Astrocyte of the spinal cord (primary cell): ENCODE measurements at places on chromosomes 12 and 14.

- no peak for DNase-seq
These were observed 1119.2 kb upstream of the TMEM132C start for GRCh38 chr12:127147724-127148123.

DNA sequence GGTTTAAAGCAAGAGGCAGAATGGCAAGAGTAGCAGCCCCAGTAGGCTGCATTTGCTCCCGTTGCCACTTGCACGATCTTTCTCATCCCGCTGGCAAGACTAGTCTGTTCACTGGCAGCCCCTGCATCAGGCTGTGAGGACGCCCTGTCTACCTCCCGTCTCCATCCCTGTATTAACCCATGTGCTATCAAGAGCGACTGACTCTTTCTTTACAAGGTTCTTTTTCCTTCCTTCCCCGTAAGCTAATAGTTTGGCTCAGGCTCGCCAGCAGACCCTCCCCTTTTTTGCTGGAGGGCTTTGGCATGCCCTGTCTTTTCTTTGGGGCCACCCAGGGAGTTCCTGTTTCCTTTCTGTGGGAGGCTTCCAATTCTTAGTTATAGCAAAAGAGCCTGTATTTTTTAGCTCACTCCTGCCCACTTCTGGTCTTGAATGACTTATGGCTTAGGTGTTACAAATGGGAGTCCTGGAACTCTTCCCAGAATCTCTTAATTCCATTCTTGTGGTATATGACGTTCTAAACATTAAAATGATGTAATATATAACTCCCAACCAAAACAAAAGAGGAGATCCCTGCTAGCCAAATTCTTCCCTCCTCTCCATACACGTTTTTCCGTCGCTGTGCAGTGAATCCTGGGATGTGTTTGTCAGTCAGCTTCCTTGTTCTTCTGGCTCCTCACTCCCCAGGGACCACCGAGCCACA, 149.0 kb downstream of the PRKCH start:
- DNase-seq: peak; percentile 97

- DNase-seq: peak; percentile 10
These were observed 73.1 kb upstream of the PWP1 start for GRCh38 chr12:107612508-107612907.

DNA sequence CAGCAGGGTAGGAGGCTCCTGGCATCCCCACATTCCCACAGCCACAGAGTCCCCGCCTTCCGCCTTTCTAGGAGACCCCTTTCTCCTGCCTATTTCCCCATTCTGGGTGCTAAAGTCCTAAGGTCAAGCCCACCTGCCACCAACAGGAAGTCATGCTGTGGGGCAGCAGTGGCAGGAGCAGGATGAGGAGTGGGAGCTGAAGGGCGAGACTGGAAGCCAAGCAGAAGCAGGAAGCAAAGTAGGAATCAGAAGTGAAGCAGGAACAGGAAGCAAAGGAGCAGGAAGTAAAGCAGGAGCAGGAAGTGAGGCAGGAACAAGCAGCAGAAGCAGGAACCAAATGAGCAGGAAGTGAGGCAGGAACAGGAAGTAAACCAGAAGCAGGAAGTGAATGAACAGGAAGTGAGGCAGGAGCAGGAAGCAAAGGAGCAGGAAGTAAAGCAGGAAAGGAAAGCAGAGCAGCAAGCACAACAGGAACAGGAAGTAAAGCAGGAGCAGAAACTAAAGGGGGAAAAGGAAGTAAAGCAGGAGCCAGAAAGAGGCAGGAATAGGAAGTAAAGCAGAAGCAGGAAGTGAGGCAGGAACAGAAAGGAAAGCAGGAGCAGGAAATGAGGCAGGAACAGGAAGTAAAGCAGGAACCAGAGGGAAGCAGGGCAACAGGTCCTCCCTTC, 38.3 kb upstream of the RIMBP2 start:
- no peak for DNase-seq

DNA sequence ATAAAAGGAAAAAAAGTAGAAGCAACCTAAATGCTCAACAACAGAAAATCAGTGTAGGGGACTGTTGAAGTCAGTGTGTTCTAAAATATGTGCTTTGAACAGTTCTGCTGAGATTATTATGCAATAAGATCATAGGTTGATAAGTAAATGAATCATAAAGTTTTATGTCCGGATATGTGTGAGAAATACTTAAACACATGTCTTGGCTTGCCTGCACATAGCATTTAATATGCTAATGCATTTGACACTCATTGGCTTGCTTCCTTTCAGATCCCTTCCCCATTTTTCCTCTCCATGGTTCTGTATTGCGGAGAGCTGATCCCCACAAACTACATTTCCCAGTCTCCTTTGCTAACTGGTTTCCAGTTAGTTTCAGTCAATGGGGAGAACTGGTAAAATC, 573.8 kb upstream of the TBX3 start:
- no peak for DNase-seq

DNA sequence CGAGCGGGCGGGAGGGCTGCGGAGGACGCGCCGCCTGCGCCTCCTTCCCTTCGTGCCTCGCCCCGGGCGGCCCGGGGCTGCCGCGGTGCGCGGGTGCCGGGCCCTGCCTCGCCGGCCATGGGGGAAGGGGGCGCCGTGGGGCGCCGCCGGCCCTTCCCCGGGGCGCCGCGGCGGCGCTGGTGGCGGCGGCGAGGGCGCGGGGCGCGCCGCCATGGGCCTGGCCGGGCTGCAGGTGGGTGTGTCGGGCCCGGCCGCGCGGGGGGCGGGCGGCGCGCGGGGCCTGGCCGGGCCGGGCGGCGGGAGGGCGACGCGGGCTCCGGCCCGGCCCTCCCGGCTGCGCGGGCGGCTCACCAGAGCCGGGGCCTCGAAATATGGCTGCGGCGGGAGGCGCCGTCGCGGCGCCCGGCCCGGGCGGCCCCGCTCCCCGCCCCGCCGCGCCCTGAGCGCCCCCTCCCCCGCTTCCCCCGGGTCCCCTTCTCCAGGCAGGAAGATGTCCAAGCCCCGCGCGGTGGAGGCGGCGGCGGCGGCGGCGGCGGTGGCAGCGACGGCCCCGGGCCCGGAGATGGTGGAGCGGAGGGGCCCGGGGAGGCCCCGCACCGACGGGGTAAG, 5.1 kb downstream of the KMT5A start:
- no peak for DNase-seq

- peak; percentile 22 for DNase-seq
These were observed 15.6 kb upstream of the C14orf180 start for GRCh38 chr14:104563742-104564615.

GRCh38 chr14:60153991-60154390, 11.2 kb downstream of the DHRS7 start:
- no peak for DNase-seq

- no peak for DNase-seq
These were observed 773.8 kb upstream of the TBX3 start for GRCh38 chr12:115457798-115458197.

GRCh38 chr12:126107659-126108058, 1042.4 kb downstream of the AACS start:
- no peak for DNase-seq

DNA sequence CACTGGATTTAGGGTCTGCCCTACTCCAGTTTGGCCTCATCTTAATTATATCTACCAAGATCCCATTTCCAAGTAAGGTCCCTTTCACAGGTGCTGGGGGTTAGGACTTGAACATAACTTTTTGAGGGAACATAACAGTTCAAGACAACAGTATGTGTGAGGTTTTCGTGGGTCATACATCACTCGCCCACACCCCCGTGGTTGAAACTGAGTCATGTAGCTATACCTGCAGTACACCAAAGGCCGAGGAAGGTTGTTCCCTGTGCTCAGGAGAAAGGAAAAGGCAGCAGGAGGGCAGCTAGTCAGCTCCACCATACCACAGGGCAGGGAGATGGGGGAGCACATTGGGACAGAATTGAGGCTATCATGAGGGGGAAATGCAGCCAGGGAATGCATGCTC, 167.0 kb downstream of the PPM1H start:
- DNase-seq: no peak

DNA sequence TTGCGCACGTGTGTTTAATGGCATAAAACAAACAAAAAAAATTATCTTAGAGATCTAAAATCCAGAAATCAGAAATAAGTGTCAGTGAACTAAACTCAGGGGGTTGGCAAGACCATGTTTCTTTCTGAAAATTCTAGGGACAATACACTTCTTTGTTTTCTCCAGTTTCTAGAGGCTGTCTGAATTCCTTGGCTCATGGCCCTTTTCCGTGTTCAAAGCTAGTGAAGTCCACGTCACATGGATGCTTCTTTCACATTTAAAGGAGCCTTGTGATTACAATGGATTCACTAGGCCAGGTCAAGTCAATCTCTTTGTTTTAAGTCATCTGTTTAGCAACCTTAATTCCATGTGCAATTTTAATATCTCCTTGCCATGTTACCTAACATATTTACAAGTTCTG, 22.4 kb downstream of the SLCO1B3 start:
- DNase-seq: no peak

- no peak for DNase-seq
These were observed 441.7 kb downstream of the RAD51B start for GRCh38 chr14:68261092-68261842.

DNA sequence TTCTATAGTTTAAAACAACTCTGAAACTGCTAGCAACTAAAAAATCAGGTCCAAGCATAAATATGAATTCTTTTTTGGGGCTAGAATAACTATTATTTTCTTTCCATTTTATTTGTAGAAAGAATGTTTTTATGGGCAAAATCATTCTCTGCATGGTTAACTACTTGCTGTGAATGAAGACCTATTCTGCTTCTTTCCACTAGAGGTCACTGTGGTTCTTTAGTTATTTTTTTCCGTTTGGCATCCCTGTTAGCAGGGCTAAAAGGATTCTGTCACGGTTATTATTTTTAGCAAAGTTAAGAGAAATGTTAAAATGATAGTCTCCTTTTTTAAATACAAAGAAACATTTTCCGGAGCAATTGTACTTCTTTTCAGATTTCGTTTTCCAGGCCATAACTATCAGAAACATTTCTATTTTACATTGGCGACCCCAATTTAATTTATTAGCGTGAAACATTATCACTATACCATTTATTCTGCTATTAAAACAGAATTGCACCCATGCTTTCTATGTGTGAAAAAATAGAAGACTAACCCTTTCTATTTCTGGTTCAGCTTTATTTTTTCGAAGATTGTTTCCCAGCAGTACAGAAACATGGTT, 404.8 kb downstream of the ATP23 start:
- peak; percentile 67 for DNase-seq

DNA sequence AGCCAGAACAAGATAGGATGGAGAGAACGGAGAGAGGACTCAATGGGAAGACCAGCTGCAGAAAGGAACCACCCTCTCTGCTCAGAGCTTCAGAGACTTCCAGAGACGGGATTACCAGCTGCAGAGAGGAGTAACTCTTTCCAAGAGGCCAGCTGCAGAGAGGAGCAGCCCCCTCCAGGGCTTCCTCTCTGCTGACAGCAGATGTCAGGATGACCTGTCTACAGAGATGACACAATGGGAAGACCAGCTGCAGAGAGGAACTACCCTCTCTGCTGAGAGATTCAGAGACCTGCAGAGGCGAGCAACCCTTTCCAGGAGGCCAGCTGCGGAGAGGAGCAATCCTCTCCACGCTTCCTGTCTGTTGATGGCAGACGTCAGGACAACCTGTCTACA, 61.8 kb downstream of the KLRG1 start:
- DNase-seq: no peak

DNA sequence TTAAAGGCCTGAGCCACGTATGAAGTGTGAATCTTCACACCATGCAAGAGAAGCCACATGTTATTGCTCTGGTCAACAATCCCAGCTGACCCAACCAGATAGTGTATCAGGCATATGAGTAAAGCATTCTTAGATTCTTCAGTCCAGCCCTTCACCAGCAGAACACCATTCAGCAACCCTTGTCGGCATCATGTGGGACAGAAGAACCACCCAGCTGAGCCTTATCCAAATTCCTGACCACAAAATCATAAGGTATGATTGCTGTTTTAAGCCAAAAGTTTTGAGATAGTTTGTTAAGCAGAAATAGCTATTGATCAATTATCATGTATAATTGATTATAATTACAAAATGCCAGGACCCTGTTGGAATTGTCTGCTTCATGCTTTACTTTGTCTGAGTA, 664.9 kb downstream of the VRK1 start:
- DNase-seq: no peak

GRCh38 chr12:110846615-110847566, at the start of gene CCDC63:
Gene CCDC63, plus strand, starts transcription at chr12:110846987. Its CDS starts 5,968 bp downstream, at chr12:110852955.
- DNase-seq: peak; percentile 50

DNA sequence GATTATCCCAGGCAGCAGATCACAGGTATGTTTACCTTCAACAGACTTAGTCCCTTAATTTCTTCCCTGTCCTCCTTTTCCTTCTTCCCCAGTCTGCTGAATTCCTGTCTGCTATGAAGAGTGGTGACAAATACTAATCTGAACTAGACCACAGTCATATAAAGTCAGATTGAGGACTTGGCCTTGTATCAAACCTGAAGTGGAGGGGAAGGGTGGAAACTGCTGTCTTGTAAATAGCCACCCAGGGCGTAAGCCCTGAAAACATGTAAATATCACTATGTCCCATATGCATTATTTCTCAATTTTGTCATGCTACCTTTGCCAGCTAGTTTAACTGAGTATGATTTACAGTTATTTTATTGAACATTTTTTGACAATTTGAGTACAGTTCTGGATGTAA, 368.0 kb downstream of the CCDC91 start:
- DNase-seq: no peak

GRCh38 chr12:42587601-42588523, 1.7 kb downstream of the PRICKLE1 start:
- no peak for DNase-seq

DNA sequence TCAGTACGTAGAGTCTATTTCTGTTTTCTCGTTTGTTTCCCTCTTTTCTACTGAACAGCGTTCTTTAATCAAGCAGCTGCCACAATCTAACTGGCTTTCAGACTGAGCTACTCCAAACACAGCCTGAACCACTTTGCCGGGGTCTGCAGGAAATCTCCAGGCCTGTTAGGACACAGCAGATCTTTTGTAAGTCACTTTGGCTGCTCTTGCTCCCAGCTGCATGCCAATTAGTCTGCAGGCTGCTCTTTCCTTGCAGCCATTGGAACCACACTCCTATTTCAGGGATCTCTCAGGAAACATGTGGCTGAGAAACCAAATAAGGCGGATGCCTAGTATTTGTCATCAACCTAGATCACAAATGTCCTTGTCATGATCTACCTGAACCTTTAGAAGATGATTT, 73.6 kb downstream of the TMTC1 start:
- DNase-seq: peak; percentile 15

DNA sequence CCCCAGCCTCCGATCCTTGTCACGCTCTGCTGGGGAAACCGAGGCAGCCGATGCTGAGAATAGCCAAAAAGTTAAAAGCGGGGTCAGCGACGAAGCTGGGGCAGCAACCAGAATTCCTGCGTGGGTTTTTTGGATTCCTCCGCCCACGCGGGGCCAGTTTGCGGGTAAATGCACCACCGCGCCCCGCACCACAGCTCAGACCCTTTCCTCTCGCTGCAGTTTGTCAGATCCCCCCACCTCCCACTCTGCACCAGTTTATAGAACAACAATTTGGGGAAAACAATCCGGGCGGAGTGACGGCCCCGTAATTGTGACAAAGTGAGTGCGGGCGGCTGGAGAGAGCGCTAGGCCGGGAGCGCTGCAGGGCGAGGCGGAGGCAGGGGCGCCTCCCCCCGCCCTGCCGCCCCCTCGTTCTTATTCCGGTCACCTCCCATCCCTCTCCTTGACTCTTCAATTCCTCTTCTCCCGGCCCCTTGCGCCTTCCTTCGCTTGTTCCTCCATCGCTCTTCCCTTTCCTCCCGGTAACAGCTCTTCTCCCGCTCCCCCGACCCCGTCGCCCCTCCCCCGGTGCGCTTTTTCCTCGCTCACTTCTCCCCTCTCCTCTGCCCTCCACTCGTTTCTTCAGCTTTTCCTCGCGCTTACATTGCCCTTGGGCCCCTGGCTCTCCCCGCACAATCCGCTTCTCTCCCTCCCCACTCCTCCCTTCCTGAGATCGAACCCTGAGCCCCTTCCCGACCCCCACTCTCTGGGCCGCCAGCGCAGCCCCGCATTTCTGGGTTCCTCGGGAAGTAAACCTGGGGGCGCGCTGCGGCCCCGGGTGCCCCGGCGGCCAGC, 646 bp upstream of the DNAJC22 start:
- DNase-seq: no peak

- no peak for DNase-seq
These were observed 51.0 kb upstream of the PRB2 start for GRCh38 chr12:11446372-11446771.
